Activated CD4-positive, alpha-beta T cell treated with anti-CD3 and anti-CD28 coated beads, Interleukin-2, amount 50 U/mL, for 24 hours (primary cell): ENCODE measurements at places on chromosomes 3 and 15.

DNA sequence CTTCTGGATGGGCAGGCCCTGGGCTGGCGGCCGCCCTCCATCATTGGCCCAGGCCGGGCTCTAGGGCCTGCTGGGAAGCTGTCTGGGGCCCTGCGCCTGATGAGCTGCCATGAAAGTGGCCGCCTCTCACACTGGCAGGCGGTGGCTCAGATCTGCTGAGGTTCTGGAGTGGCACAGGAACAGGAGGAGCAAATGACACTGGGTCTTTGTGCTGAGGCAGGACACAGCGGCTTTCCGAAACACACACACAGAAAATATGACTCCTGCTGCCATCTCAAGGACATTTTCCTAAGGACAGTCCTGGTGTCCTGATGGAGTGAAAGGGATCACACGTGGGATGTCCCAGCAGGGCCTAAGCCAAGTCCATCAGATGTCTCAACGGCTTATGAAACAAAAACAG lies 103.5 kb downstream of the NUP210 start:
- no peak for DNase-seq

GRCh38 chr15:40878785-40879184 lies 4.8 kb upstream of the RHOV start:
- peak; percentile 41 for DNase-seq

DNA sequence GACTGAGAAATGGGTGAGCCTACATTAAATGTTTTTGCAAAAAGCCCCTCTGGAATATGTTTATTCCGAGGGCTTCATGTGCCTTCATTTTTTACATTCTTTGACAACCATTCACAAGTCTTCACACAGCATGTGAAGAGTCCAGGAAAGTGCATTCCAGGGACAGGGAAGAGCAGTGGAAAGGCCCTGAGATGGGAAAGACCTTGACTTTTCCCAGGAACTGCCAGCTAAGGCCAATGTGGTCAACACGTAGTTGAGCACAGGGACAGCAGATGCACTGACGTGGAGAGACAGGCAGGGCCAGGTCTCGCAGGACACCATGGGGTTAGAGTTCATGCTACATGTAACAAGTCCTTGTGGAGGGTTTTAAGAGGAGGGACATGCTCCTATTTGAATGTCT lies 21.7 kb downstream of the SSR3 start:
- DNase-seq = no peak

- DNase-seq = no peak
Observed at GRCh38 chr3:60053526-60054265, 1003.9 kb upstream of the CFAP20DC start.

- no peak for DNase-seq
Observed at GRCh38 chr3:127799476-127800222, 22.7 kb downstream of the MGLL start.

DNA sequence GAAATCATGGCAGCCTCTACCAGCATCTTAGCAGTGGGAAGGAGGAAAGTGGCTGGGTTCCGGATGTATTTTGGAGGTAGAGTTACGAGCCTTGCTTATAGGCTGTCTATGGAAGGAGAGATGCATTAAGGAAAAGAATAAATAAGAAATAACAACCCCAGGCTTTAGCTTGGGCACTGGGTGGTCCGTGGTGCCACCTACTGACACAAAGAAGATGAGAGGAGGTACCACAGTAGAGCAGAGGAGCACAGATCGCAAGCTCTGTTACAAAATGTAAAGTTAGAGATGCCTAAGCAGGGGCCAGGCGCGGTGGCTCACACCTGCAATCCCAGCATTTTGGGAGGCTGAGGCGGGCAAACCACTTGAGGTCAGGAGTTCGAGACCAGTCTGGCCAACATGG lies 74.8 kb downstream of the TMEM39A start:
- DNase-seq = no peak
